ENCODE measurements at places on chromosomes 11 and 22. TPM values are rescaled to one million over a fixed set of nuclear protein-coding genes. Genes with fewer than 3 reads are reported as not detected.

GRCh38 chr22:44736581-44737405 lies 15.6 kb upstream of the ARHGAP8 start:
- H3K27me3 ChIP-seq, result peaks cover 3% of the 10 kb centered on the region
- no peaks in the 10 kb centered on the region for H3K36me3 ChIP-seq
- H3K27ac ChIP-seq, result no peak overlapping the region
- H3K4me3 ChIP-seq, result no peak overlapping the region
- peaks cover 8% of the 10 kb centered on the region for H3K4me1 ChIP-seq

- H3K4me1 ChIP-seq, result no peaks in the 10 kb centered on the region
- H3K36me3 ChIP-seq, result no peaks in the 10 kb centered on the region
- no peaks in the 10 kb centered on the region for H3K27me3 ChIP-seq
- DNase-seq, result no peak
- no peak within 1 kb of the TSS for H3K4me3 ChIP-seq
These were observed at the start of gene GSTT4 for GRCh38 chr22:24005201-24005600. Gene GSTT4, minus strand, starts transcription at chr22:24005453. Its CDS starts 97 bp downstream, at chr22:24005356.

SAC3D1 gene
- total RNA-seq, result 14.3 TPM

GRCh38 chr22:39593066-39593930 lies 22.7 kb downstream of the CACNA1I start:
- H3K36me3 ChIP-seq, result no peaks in the 10 kb centered on the region
- peaks cover 18% of the 10 kb centered on the region for H3K27me3 ChIP-seq
- peak overlapping the region; percentile 17 for H3K27ac ChIP-seq
- peaks cover 18% of the 10 kb centered on the region for H3K4me1 ChIP-seq

GRCh38 chr22:43053176-43053575 lies 36.0 kb downstream of the TTLL1 start:
- H3K36me3 ChIP-seq, result peaks cover 16% of the 10 kb centered on the region
- H3K27me3 ChIP-seq, result no peaks in the 10 kb centered on the region
- H3K4me3 ChIP-seq, result no peak overlapping the region
- no peak overlapping the region for H3K27ac ChIP-seq
- no peak for DNase-seq

- H3K4me3 ChIP-seq, result no peak overlapping the region
- peak overlapping the region; percentile 71 for H3K27ac ChIP-seq
- H3K4me1 ChIP-seq, result peaks cover 11% of the 10 kb centered on the region
- H3K36me3 ChIP-seq, result no peaks in the 10 kb centered on the region
- H3K27me3 ChIP-seq, result no peaks in the 10 kb centered on the region
These were observed 17.6 kb upstream of the MGAT3 start for GRCh38 chr22:39439170-39439569.

- peaks cover 2% of the 10 kb centered on the region for H3K36me3 ChIP-seq
- no peaks in the 10 kb centered on the region for H3K27me3 ChIP-seq
- no peak for DNase-seq
- no peak overlapping the region for H3K27ac ChIP-seq
These were observed 41.1 kb downstream of the GRAMD4 start for GRCh38 chr22:46661221-46661851.

DNA sequence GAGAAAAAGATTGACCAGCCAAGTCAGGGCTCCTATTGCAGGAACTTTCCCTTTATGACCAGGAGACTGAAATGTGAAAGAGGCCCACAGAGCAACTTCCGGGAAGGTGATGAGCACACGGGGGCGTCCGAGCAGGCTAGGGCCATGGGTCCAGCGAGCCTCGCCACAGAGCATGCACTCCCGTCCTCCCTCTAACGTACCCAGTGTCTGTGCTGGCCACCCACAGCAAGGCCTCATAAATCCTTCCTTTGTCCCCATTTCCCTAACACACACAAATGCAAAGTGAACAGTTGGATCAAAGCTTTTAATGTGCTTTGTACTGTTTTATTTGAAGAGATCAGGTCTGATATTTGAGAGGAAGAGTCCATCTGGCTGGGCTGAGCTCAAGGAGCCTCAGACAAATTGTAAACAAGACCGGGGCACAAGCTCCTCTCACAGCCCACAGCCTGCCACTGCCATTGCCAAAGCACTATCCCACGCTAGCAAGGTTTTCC lies 44.3 kb downstream of the BLID start:
- DNase-seq, result no peak
- peak overlapping the region; percentile 73 for H3K27ac ChIP-seq
- H3K36me3 ChIP-seq, result no peaks in the 10 kb centered on the region

MUC6 gene
- not detected for total RNA-seq

DNA sequence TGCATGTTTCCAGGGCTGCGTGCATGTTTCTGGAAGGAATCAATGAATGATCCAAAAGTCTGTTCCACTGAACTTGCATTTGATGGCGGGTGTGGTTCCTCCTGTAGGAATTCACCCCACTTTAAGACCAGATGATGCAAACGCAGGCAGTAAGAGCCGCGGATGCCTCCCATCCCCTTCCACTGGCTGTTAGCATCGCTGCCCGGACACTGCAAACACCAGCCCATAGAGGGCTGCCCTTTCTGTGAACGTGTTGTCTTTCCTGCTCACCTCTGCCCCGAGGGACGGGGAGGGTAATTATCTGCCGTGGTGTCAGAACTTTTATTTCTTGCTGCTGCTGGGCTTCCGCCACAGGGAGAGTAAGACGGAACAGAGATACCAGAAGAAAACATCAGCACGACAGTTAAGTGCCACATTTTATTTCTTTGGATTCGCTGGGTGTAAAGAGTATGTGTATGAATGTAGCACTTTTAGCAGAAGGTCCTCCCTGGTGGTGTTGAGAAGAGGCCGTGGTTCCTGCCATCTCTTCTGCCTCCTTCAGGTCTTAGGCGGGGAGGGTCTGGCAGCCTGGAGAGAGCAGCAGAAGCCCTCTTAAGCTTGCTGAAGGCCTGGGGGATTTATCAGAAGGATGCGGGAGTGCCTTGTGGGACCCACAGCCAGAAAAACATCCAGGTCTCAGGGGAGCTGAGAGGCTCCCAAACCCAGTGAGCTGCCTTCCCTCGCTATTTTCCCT lies 53.2 kb upstream of the NECTIN1 start:
- peaks cover 14% of the 10 kb centered on the region for H3K4me1 ChIP-seq
- H3K36me3 ChIP-seq, result no peaks in the 10 kb centered on the region
- DNase-seq, result peak; percentile 18

RPL3 gene
- 1,415 TPM for total RNA-seq

DNA sequence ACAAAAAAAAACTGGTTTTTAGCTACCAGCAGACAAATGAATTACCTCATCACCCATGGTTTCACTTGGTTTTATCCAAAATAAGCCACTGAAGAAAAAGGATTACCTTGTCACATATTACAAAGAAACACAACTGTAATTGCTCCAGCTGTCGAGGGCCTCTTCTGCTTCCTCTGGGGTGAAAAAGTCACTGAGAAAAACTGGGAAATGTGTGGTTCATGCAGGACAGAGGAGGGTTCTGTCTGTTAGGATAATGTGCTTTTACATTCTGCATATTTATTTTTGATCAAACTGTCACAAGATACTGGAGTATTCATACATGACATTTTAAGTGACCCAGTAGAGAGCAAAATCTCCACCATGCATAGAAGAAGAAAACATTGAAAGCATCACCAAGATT lies 211.7 kb downstream of the NAV2 start:
- peaks cover 77% of the 10 kb centered on the region for H3K4me1 ChIP-seq
- no peak for DNase-seq
- H3K4me3 ChIP-seq, result no peak overlapping the region
- peak overlapping the region; percentile 64 for H3K27ac ChIP-seq
- H3K27me3 ChIP-seq, result no peaks in the 10 kb centered on the region

LRRC74B gene
- not detected for total RNA-seq

DNA sequence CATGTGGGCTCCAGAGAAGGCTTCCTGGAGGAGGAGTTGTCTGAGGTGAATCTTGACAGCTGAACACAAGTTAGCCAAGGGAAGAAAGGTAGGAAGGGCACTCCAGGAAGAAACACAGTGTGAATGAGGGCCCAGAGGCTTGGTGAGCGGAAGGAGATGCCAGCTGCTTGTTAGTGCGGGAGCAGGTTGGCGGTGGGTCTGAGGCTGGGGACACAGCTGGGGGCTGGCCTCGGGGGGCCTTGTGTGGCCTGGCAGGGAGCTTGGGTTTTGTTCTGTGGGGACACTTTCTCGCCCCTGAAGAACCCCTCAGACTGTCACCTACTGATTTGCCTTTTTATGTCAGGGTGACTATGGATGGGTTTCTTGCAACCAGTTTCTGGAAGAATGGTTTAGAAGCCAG lies 160.0 kb downstream of the ST3GAL4 start:
- peaks cover 16% of the 10 kb centered on the region for H3K27me3 ChIP-seq
- H3K4me1 ChIP-seq, result no peaks in the 10 kb centered on the region
- H3K36me3 ChIP-seq, result no peaks in the 10 kb centered on the region
- DNase-seq, result peak; percentile 59

GRCh38 chr11:729492-730074 lies 17.7 kb upstream of the TALDO1 start:
- DNase-seq, result no peak
- no peaks in the 10 kb centered on the region for H3K27me3 ChIP-seq
- no peak overlapping the region for H3K4me3 ChIP-seq
- no peaks in the 10 kb centered on the region for H3K36me3 ChIP-seq
- H3K4me1 ChIP-seq, result peaks cover 8% of the 10 kb centered on the region

GRCh38 chr22:24485608-24486007 lies 9.5 kb upstream of the UPB1 start:
- H3K36me3 ChIP-seq, result peaks cover 2% of the 10 kb centered on the region
- peak overlapping the region; percentile 37 for H3K27ac ChIP-seq
- peaks cover 56% of the 10 kb centered on the region for H3K4me1 ChIP-seq
- no peak for DNase-seq
- no peaks in the 10 kb centered on the region for H3K27me3 ChIP-seq
- no peak overlapping the region for H3K4me3 ChIP-seq

GGT5 gene
- 37.5 TPM for total RNA-seq

- DNase-seq, result peak; percentile 90
- H3K4me3 ChIP-seq, result peak within 1 kb of the TSS; percentile 99
- no peaks in the 10 kb centered on the region for H3K27me3 ChIP-seq
These were observed at the start of gene SCARF2 for GRCh38 chr22:20437613-20438426. Gene SCARF2, minus strand, starts transcription at chr22:20437825. Its CDS starts 71 bp downstream, at chr22:20437754.

Measured in chondrocyte (in vitro differentiated cells).